ENCODE measurements at places on chromosomes 16 and 17.

DNA sequence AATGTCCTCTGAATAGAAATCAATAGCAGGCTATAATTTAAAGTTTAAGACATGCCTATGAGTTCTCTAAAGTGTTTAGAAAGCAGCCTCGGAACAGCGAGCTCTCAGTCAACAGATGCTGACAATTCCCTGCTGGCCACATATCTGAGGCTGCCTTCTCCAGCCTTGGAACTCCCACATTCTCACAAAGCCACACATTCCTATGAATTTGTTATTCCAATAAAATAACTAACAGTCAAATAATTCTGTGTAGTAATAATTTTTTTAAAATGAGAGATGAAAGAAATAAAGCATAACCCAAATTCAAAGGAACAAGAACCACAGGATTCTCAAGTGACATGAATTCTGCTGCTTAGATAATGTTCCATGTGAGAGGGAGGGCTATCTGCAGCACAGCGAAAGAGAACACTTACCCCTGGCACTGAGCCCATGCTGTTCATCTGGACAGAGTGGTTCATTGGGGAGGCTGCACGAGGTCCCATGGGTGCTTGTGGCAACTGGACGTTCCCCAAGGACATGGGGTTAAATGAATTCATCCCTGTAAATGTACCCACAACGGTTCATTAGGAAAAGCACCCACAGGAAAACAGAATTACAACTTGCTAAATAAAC, 56.9 kb upstream of the TRAP1 start:
- no peak overlapping the region for H3K27ac ChIP-seq
- H3K27me3 ChIP-seq: no peaks in the 10 kb centered on the region
- no peak overlapping the region for H3K4me3 ChIP-seq

- H3K36me3 ChIP-seq: no peaks in the 10 kb centered on the region
- DNase-seq: no peak
- no peak overlapping the region for H3K27ac ChIP-seq
- no peak overlapping the region for H3K4me3 ChIP-seq
- H3K27me3 ChIP-seq: no peaks in the 10 kb centered on the region
Measured at GRCh38 chr16:9738690-9739089, 443.5 kb downstream of the GRIN2A start.

GRCh38 chr16:23385441-23385840, 67.5 kb downstream of the COG7 start:
- DNase-seq: no peak
- peaks cover 20% of the 10 kb centered on the region for H3K36me3 ChIP-seq
- no peaks in the 10 kb centered on the region for H3K4me1 ChIP-seq

DNA sequence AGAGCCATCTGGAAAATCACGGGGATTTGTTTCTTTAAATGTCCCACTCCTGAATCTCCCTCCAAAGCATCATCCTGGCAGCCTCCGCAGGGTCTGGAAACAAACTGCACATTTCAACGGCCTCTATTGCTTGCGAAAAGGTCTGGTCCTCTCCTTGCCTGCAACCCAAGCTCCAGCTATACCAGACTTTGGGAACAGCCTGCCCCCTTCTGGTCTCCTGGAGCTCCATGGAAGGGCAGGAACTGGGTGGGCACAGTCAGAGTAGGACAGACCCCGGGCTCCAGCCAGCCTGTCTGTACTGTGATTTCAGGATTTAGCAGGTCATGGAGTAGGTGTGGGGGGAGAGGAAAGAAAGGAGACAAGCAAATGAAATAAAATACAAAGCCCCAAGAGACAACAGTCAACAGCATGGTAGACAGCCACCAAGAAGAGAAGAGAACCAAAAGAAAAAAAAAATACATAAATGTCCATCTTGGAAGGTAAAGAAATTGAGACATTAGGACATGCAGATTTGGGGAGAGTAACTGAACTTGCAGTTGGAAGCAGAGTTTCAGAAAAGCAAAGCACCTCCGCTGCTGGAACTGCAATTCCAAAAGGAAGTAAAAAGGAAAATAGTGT, 2.7 kb downstream of the XYLT1 start:
- H3K27ac ChIP-seq: no peak overlapping the region
- H3K36me3 ChIP-seq: no peaks in the 10 kb centered on the region
- peaks cover 32% of the 10 kb centered on the region for H3K4me1 ChIP-seq
- peaks cover 22% of the 10 kb centered on the region for H3K27me3 ChIP-seq

DNA sequence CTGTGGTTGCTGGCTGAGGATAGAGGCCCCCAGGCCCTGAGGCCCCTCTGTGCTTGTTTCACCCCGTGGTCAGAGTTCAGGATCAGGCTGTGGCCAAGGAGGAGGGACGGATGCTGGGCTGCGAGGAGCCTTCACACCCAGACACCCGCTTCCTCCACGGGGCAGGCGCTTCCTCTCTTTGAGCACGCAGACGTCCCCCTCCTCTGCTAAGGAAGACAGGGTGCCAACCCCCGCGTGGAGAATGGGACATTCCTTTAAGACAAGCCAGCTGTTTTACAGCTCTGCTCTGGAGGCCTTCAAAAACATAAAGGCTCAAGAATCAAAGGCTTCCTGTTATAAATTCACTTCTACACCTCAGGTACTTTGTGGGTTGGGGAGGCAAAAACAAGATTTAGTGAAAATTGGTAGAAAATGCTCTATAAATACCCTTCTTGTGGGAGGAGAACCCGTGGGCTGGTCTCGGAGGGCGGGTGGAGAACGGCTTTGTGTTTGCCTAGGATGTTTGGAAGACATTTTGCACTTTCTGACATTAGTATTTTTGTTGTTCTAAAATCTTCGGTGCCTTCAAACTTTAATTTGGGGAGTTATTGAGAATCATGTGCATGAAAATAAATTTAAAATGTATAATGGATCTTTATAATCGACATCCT, 60.8 kb upstream of the FOXF1 start:
- no peak for DNase-seq
- no peaks in the 10 kb centered on the region for H3K36me3 ChIP-seq
- H3K27ac ChIP-seq: no peak overlapping the region
- H3K27me3 ChIP-seq: peaks cover 44% of the 10 kb centered on the region
- H3K4me1 ChIP-seq: no peaks in the 10 kb centered on the region

GRCh38 chr17:18250259-18250658, 8.3 kb downstream of the FLII start:
- H3K36me3 ChIP-seq: peaks cover 90% of the 10 kb centered on the region
- no peaks in the 10 kb centered on the region for H3K27me3 ChIP-seq
- DNase-seq: no peak
- no peak overlapping the region for H3K27ac ChIP-seq
